ENCODE measurements at places on chromosomes 5 and 9.

- no peak for DNase-seq
Measured at GRCh38 chr9:85200726-85201404, 531.3 kb downstream of the NTRK2 start.

DNA sequence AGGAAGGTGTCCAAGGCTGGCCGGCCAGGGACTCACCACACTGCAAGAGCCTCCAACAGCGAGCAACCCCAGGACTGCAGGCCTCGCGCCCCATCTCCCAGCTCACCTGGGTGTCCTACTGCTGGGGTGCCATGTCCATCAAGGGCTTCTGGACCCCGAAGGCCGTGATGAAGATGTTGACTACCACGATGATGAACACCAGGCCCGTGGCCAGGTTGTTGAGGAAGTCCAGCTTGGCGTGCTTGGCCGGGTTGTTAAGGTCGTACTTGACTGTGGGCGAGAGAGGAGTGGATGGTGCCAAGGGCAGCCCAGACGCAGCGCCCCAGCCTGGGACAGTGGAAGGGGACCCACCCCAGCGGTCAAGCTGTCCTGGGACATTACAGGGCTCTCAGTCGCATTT is 9.3 kb downstream of the NINJ1 start:
- DNase-seq = no peak

DNA sequence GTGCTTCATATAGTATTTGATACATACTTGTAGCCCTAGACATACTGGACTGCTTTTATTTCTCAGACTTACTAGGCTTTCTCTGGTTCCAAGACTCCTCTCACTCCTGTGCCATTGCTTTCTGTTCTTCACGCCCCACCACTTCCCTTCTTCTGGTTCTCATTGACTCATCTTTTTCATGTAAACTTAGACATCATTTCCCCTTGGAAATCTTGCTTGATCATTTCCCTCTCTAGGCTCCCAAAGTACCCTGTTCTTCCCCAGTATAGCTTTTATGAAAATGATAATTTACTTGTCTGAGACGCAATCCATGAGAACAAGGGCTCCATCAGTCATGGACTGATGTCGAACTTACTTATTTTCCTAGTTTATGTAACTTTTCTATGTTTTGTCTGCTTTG is 83.5 kb downstream of the TLR4 start:
- peak; percentile 10 for DNase-seq

DNA sequence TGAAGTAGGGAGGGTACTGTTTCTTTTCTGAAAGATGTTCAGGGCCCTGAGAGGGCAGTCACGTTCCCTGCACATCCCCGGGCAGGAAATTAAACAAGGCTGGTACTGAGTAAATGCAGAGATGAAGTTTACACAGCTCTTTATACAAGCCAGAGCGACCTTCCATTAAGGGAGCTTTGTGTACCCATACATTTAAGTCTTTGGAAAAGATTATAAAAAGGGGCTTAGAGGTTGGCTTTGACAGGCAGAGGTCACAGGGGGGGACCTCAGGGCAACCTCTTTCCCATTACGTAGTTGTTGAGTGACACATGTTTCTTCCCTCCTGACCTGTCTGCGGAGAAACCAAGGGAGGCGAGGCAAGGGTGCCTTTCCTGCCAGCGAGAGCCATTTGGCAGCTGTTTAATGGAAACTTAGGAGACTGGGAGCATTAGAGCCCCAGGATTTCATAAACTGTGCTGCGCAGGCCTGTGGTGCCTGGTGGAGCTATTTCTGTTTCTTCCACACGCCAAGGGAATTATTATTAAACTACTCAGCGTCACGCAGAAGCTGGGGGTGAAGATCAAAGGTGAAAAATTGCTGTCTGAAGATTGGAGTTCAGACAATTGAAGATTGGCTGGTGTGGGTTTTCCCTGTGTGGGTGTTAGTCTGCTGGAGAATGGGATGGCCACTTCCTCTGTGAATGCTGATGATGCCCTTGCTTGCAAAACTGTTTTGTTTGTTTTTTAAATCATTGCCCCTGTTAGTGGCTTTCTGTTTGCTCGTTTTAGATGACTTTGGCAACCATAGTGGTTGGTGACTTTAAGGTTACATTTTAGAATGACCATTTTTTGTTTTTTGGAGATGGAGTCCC is 3.2 kb upstream of the SMIM32 start:
- no peak for DNase-seq
